Mesenchymal stem cell (in vitro differentiated cells and primary cell): ENCODE measurements at places on chromosomes 3 and 15.

DNA sequence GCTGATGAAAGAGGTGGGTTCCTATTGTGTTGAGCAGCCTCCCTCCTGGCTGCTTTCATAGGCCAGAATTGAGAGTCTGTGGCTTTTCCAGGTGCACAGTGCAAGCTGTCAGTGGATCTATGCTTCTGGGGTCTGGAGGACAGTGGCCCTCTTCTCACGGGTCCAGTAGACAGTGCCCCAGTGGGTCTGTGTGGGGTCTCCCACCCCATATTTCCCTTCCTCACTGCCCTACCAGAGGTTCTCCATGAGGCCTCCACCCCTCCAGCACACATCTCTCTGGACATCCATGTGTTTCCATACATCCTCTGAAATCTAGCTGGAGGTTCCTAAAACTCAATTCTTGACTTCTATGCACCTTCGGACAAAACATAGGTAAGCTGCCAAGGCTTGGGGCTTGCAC is 201.2 kb downstream of the FAM43A start:
- no peak for DNase-seq

- peak; percentile 54 for DNase-seq
Observed at GRCh38 chr3:57221883-57222282, 5.6 kb upstream of the APPL1 start.

- DNase-seq, result no peak
Observed at GRCh38 chr3:179615458-179616173, 11.0 kb downstream of the NDUFB5 start.

DNA sequence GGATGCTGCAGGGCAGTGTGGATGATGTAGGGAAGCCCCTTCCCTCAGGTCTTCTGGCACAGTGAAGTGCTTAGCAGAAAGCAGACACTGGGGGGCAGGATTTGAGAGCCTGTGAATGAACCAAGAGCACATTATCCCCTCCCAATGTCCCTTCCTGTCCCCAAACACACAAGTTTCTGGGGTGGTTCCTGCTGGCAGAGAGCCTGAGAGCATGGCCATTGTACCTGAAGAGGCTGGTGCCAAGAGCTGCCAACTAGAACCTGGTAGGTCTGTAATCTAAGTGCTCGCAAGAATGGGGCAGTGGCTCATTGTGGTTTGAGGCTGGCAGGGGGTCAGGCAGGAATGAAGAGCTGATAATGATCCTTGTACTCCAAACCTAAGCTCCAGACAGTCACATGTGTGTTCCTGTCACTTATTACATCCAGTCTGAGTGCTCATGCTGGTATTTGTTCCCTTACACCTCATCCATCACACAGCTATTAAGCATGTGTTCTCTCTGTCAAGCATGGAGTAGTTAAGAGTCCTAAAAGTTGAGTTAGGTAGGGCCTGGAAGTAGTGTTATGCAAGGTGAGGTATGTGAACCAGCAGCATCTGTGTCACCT is 6.7 kb upstream of the CCR1 start:
- peak; percentile 3 for DNase-seq

DNA sequence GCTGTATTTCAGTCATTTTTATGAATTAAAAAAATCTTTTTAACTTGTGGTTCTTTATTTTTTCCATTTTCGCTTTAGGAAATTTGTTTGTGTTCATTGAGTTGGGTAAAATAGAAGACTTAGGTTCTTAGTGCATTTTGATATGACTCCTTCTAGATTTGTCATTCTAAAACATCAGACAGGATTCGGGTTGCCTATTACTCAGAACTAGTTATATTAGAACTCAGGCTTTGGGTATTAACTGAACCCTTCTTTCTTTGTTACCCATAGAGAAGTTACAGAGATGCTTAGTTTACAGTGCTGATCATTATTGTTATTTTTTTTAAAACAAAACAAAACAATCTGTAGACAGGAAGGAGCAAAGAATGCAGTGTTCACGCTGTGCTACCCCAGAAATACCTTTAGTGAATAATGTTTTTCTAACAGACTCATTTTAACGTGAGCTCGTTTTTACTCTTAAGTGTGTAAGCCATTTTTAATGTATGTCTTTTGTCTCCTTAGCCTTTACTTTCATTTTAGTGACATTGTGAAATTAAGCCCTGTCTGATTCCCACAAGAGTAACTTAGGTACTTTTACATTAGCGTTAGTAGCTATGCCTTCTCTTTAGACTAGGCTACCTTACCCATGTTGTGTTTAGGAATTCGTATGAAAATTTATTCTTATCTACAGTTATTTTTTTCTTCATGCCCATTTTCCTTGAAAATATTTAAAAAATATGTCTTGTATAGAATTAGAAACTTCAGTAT is 53.4 kb downstream of the CMC1 start:
- DNase-seq, result peak; percentile 13

DNA sequence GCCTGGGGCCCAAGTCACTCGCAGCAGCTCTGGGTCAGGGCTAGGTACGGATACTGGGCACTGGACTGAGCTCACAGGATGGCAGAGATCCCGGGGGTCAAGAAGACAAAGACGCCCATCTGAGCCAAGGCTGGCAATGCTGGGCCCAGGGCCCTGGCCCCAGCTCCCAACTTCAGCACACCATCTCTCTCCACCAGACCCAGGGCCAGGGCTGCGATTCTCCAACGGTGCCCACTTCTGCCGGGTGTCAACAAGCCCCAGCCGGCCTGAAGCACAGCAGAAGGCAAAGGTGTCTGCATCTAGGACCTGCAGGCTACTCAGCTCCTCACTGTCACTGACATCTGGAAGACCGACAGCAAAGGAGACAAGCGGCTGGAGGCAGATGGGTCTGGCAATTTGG is 8.6 kb downstream of the WDR73 start:
- DNase-seq, result no peak

- no peak for DNase-seq
Observed at GRCh38 chr3:181886676-181887075, 175.0 kb downstream of the SOX2 start.

GRCh38 chr3:124965413-124965812 is 30.9 kb upstream of the MUC13 start:
- no peak for DNase-seq

DNA sequence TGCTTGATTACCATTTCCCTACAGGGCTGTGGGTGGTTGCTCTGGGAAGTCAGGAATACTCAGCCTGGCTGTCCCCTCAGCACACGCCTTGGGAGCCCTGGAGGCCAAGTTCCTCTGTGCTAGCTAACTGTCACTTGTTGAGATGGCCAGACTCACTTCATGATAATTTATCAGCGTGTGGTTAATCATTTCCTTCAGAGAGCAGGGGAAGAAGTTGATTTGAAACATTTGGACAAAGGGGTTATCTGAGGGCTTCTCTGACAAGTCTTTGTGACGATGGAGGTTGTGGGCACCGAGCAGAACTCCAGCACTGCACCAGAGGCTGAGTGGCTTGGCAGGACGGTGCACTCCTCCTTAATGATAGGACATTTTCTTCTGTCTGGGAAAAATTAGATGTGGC is 61.9 kb downstream of the WHAMM start:
- peak; percentile 3 for DNase-seq
